M059J (cell line): ENCODE measurements at places on chromosomes 3 and 15.

DNA sequence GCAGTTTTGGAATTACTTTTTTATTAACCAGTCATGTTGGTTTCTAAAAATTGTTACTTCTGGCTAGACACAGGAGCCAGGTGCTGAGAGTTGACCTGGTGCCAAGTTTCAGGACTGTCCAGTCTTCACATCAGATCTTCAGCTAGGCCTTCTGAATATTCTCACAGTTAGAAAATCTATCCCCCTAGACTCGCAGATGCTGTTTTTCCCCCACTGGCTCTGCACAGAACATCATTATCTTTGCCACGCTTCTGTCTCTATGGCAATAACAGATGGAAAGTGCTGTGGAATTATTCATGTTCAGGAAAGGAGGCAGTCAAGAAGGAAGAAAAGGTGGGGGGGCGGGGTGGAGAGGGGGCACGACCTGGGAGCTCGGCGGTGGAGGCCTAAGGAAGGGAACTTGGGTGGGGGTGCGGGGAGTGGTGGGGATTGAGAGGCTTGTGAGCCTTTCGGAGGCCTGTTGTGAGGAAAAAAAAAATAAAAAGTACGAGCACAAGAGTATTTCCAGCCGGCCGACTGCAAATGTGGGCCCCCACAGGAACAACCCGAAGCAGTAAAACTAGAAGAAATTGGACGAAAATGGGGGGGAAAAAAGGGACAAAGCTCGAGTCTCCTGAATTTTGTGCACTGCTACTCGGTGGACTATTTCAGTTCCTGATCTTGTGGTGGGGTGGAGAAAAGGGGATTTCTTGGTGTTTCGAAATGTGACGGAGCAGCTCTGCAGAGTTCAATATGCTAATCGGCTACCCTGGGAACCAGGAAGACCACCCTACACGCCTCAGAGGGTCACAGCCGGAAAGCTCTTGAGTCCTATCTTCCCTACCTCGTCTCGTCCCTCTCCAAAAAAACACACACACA is 1.5 kb upstream of the SKIL start:
- peak; percentile 56 for DNase-seq

GRCh38 chr3:155634121-155634719 is 110.7 kb downstream of the PLCH1 start:
- DNase-seq: no peak

DNA sequence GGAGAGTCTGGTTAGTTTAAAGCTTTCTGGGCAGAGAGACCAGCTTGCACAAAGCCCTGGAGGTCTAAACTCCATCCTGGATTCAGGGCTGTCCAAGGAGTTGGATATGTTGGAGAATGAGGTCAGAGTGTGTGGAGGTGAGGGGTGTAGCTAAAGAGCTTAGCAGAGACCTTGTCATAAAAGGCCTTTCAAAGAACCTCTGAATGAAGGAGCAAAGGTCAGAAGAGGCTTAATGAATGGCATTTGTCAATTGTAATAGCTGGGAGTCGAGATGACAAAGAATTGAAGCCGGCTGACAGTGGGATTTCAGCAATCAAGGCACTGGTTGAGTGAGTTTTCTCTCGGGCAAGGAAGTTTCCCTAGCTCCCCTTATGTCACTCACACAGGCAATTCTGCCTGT is 202.6 kb downstream of the PDCD6IP start:
- no peak for DNase-seq

- no peak for DNase-seq
These were observed 25.6 kb downstream of the SEC11A start for GRCh38 chr15:84690342-84690741.

GRCh38 chr15:39784125-39784524 is 1.5 kb upstream of the FSIP1 start:
- DNase-seq: peak; percentile 64

DNA sequence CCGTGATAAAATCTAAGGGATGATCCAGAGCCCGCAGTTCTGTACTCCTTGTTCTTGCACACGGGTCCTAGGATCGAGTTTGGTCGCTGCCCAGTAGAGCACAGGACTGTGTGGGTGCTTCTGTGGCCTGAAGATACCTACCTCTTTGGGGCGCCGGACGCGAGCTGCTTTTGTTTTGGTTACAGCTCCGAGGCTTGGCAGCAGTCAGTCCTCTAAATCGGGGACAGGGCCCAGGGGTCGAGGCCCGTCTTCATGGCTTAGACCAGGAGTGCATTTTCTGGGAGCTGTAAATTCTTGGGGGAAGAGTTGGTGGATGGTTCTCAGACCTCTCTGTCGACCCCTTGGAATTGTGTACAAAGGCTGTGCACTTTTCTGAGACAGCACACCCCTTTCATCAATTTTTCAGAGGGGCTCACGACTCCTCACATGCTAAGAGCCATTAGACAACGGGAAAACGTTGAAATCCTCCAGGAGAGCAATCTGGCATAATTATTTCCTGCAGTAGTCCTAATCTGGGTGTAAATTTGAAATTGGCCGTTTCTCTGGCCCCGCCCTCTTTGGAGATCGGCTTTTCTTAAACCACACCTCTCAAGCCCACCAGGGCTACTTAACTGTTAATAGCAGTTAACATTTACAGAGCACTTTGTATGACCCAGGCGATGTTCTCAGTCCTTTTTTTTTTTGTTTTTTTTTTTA is 928 bp downstream of the CEP97 start:
- DNase-seq: peak; percentile 45

DNA sequence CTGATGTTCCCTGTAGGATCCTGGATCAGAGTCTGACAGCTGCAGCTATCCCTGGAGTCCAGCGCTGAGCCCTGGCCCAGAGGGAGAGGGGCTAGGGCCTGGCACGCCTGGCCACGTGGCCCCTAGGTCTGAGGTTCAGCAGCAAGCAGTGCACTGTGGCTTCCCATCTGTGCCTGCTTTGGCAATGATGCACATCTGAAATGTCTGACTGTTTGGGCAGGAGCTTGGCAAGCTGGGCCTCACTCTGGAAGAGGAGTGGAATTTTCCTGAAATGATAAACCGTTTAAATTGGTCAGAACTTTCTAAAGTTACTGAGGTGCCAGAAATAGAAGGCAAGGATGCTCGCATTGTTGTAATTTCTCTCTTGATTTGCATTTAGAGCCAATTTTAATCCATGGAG is 48.8 kb upstream of the MRPS22 start:
- DNase-seq: no peak

DNA sequence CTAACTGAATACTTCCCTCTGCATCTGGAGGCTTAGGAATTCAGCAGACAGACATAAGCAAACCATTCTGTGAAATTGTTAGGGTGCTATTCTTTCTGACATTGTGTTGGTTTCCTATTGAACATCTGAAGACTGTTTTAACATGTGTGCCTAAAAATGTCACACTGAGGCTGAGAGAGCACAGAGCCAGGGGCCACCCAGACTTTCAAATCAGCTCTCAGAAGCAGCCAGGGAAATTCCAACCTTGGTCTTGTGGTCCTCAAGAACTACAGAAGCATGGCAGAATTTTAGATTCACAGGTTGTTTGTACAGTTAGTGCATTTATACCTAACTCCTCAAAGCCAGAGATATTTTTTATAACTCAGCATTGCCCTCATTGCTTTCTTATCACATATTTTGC is 929.2 kb upstream of the CFAP20DC start:
- no peak for DNase-seq

- no peak for DNase-seq
These were observed 853.7 kb downstream of the MCTP2 start for GRCh38 chr15:95085056-95085455.

GRCh38 chr3:114669614-114670013 is 375.8 kb downstream of the TIGIT start:
- no peak for DNase-seq

GRCh38 chr15:39239562-39239961 is 341.3 kb upstream of the THBS1 start:
- DNase-seq: peak; percentile 88

DNA sequence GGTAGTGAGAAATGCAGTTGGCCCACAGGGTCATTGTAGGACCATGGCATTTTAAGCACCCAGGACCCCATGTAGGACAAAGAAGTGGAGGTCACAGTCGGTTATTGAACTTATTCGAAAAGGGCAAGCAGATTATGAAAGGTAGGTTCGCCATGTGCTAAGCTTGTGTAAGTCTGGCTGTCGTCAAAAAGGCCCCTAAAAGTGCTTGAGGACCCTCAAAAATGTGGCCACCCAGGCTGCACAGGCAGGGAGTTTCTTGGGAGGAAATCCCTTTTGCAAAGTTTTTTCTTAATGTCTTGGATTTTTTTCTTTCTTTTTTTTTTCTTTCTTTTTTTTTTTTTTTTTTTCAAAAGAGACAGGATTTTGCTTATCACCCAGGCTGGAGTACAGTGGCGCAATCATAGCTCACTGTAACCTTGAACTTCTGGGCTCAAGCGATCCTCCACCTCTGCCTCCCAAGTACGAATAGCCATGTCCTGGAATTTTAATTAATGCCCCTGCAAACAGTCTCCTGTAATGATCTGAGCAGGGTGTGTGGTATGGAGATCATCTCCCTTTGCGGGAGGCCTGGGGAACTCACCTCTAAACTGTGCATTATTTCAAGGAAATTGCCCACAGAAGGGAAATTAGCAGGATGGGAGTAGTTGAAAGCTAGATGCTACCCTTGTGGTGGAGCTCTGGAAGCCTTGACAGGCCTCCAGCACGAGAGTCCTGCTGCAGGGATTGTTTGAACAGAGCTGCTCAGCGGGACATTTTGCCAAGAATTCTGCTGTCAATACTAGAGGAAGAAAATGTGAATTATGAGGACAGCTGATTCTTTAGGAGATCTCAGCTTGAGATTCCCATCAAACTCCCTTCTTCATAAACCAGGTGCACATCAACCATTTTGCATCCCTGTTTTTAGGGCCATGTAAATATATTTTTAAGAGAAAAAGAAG is 28.4 kb downstream of the THSD4 start:
- DNase-seq: no peak

GRCh38 chr15:52136442-52136980 is 23.9 kb upstream of the BCL2L10 start:
- DNase-seq: peak; percentile 11

DNA sequence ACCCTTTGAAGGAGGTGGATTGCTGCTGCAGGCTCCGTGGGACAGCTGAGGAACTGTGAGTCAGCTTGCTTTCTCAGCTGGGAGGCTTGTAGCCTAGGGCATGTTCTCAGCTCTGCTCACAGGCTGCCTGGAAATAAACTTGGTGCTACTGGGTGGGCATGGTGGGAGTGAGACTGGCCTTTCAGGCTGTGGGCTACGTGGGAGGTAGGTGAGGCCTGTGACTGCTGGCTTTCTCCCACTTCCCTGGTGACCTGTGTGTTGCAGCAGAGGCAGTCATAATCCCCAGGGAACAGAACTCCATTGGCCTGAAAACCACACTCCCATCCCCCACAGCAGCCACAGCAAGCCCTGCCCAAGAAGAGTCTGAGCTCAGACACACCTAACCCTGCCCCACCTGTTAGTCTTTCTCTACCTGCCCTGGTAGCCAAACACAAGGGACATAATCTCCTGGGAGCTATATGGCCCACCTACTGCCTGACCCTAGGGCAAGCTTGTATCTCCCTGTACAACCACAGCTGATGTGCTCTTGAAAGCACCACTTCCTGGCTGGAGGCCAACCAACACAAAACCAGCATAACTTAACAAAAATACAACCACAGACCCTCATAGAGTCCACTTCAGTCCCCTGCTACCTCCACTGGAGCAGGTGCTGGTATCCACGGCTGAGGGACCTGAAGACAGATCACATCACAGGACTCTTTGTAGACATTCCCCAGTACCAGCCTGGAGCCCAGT is 236.5 kb downstream of the SQOR start:
- peak; percentile 88 for DNase-seq

DNA sequence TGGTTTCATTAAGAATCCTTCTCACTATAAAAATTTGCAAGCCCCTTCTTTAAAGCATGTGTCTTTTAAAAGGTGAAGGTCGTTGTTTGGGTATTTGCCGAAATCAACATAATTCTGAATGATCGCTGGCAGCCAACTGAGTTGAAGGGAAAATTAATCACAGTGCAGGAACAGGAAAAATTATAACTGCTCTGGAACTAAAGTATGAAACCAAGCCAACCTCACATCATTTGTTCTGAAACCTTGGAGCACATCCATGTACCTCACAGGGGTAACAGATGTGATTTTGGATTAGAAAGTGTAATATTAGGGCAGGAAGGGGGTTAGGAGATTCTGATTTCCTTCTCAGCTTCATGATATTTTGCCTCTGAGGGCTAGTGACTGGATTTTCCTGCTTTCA is 52.2 kb upstream of the PTX3 start:
- DNase-seq: no peak

- peak; percentile 79 for DNase-seq
These were observed at the start of gene C3orf62 for GRCh38 chr3:49276475-49277382. C3orf62 (minus strand) TSS chr3:49277232; CDS start chr3:49276872, 360 bp downstream.

DNA sequence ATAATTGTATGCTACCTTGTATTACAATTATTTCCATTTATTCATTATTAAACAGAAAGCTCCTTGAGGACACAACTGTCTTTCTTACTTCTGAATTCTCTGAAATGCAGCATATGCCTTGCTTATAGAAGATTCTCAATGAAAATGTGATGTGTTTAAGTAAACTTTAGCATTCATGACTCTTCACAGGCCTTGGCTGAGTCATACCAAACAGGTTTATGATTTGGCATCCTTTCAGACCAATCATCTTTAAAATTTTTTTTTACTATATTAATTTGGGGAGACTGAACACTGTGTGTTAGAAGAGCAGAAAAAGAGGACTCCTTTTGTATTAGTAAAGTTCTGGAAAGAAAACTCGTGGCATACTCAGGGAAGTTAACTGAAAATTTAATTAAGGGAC is 6.4 kb upstream of the GALK2 start:
- no peak for DNase-seq

- DNase-seq: no peak
These were observed 1166.9 kb downstream of the ZPLD1 start for GRCh38 chr3:103601666-103602065.

DNA sequence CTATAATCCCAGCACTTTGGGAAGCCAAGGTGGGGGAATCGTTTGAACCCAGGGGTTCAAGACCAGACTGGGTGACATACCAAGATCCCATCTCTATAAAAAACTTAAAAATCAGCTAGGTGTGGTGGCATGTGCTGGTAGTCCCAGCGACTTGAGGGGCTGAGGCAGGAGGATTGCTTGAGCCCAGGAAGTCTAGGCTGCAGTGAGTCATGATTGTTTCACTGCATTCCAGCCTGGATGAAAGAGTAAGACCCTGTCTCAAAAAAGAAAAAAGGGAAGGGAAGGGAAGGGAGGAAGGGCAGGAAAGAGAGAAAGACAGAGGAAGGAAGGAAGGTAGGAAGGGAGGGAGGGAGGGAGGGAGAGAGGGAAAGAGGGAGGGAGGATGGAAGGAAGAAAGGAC is 133.7 kb upstream of the LRRN1 start:
- peak; percentile 15 for DNase-seq
